ENCODE measurements at places on chromosomes 12 and 14.

- no peak for DNase-seq
Observed at GRCh38 chr12:53575502-53576249, 50.5 kb downstream of the ATF7 start.

DNA sequence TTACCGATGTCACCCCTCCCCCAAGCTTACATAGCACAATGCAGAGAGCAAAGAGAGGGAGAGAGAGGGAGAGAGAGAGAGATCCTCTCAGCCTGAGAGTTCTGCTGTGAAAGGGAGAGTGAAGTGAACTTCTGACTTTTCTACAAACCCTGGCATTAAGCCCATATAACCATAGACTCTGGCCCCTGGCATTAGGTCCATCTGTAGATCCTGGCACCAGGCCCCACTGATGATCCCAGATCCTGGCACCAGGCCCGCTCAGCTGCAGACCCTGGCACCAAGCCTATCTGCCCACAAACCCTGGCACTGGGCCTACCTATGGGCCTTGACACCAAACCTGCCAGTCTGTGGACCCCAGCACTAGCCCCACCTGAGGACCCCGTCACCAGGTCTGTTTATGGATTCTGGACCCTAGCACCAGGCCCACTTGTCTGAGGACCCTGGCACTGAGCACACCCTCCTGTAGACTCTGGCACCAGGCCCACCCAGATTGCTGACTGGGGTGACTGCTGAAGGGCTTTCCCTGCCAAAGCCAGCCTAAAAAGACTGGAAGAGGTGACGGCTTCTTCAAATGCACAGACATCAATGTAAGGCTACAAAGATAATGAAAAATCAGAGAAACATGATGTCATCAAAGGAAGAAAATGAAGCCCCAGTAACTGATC, 14.5 kb upstream of the KRT83 start:
- no peak for DNase-seq

DNA sequence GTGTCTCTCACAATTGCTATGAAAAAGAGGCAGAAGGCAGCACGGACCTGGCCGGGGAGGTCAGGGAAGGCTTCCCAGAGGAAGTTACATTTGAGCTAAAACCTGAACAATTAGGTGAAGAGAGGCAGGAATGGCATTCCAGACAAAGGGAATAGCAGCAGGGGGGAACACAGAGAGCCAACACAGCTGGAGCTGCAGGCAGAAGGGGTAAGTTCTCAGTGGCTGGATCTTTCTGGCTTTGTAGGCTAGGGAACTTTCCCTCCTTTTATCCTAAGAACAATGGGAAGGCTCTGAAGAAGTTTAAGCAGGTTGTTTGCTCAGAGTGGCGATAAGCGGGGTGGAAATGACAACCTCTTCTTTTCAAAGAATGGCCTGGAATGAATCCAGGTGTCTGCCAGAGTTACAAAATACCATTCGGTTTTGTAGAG, 100.0 kb downstream of the PRIMA1 start:
- DNase-seq = no peak

DNA sequence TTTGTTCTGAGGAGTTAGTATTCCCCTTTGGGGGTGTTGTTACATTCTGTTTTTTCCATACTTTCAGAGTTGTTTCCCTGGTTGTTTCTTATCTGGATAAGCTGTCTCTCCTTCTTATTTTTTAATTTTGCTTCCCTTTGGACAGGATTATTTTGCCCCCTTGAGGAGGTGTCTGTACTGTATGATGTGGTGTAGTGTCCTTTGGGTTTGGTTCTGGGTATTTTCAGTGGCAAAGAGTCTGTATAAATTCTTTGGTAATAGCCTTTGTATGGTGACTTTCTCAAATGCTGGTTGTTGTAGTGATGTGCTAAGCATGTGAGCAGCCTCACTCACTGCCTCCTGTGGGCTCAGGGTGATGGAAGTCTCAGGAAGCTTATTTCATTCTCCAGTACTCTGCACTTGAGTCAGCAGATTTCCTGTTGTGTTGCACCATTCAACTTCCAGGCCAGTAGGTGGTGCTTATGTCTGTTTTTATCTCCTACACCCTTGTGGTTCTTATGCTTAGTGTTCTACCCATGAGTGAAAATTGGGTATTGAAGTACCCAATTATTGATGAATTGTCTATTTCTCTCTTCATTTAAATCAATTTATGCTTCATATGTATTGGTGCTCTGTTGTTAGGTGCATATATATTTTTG, 103.3 kb upstream of the PMCH start:
- no peak for DNase-seq

GRCh38 chr12:5013266-5013730, 30.4 kb upstream of the KCNA5 start:
- no peak for DNase-seq

Measured in stimulated activated naive CD4-positive, alpha-beta T cell treated with Interleukin-2 at 50 U/mL for 16 hours (primary cell).